ENCODE measurements at places on chromosomes 13 and 19. TPM values are rescaled to one million over a fixed set of nuclear protein-coding genes. Genes with fewer than 3 reads are reported as not detected.
A peak's percentile ranks its signal among the peaks of the same experiment; 100 is the strongest.

DNA sequence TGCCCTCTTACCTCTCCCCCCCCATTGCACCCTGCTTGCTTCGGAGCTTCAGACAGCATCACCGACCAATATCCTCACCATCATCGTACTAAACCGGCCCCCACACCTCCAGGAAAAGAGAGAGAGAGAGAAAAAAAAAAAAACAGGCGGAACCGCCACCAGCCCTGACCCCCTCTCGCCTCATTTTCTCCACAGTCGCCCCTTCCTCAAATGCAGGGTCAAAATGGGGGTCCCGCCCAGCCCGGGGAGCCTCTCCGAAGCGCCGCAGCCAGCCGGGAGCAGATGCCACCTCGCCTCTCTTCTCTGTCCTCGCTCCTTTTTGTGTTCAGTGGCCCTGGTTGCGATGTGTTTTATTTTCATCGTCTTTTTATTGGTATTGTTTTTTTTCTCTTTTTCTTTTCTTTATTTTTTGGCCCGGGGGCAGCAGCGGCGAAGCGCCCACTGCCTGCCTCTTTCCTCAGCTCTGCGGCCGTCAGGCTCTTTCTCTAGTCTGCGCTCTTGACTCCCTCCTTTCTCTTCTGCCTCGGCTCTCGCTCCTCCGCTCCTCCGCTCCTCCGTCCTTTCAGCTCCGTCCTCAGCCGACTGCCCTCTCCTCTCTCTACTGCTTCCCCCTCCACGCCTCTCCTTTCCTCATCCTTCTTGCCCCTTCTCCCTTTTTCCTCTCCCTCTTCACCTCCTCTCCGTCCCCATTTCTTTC, 41.4 kb downstream of the DEDD2 start:
- DNase-seq: no peak

- DNase-seq: peak; percentile 76
Measured at GRCh38 chr19:38869836-38870607, 8.1 kb downstream of the RINL start.

- no peak for DNase-seq
Measured at GRCh38 chr13:40366119-40366518, 300.3 kb downstream of the FOXO1 start.

DNA sequence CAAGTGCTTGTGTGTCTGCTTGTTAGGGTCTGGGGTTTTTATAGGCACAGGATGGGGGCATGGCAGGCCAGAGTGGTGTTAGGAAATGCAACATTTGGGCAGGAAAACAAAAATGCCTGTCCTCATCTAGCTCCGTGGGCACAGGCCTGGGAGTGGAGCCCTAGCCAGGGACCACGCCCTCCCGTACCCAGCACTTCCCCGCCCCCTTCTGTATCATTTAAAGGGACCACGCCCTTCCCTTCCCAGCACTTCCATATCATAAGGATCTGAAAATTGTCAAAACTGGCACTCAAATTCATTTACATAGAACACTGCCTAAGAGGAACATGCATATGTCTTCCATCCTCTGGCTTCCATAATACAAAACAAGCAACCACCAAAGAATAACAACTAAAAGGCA, 185.8 kb downstream of the B3GLCT start:
- no peak for DNase-seq

Gene ZNF432
- polyA plus RNA-seq: 24.0 TPM

All from left lung (tissue), 14 donors.